ENCODE measurements at places on chromosomes 16 and 17. TPM values are rescaled to one million over a fixed set of nuclear protein-coding genes. Genes with fewer than 3 reads are reported as not detected.

DNA sequence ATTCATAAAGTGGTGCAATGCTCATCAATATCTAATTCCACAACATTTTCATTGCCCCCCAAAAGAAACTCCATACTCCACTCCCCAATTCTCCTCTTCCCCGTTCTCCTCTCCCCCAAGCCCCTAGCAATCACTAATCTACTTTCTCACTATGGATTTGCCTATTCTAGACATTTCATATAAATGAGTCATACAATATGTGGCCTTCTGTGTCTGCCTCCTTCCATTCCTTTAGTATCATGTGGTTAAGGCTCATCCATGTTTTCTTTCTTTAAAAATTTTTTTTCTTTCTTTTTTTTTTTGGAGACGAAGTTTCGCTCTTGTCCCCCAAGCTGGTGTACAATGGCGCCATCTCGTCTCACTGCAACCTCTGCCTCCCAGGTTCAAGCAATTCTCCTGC is 56.3 kb upstream of the HAS3 start:
- H3K36me3 ChIP-seq, result peaks cover 4% of the 10 kb centered on the region
- peak; percentile 40 for DNase-seq
- H3K27me3 ChIP-seq, result no peaks in the 10 kb centered on the region
- H3K27ac ChIP-seq, result peak overlapping the region; percentile 59

Gene LRRC46
- 0.41 TPM for total RNA-seq

- no peaks in the 10 kb centered on the region for H3K4me1 ChIP-seq
- DNase-seq, result no peak
- H3K36me3 ChIP-seq, result no peaks in the 10 kb centered on the region
Observed at GRCh38 chr16:83238949-83239691, 568.7 kb upstream of the HSBP1 start.

- no peaks in the 10 kb centered on the region for H3K4me1 ChIP-seq
- peak; percentile 15 for DNase-seq
- H3K36me3 ChIP-seq, result no peaks in the 10 kb centered on the region
- no peak overlapping the region for H3K27ac ChIP-seq
Observed at GRCh38 chr17:79951361-79952264, 84.1 kb downstream of the TBC1D16 start.

Gene SLFN14
- total RNA-seq, result not detected

Measured in HFFc6 (cell line).